Vagina (tissue), 2 donors: ENCODE measurements at places on chromosomes 7 and 10.
A peak's percentile ranks its signal among the peaks of the same experiment; 100 is the strongest.

- peak overlapping the region; percentile 68 for H3K27ac ChIP-seq
- no peaks in the 10 kb centered on the region for H3K36me3 ChIP-seq
- H3K27me3 ChIP-seq, result no peaks in the 10 kb centered on the region
- DNase-seq, result no peak
Observed at GRCh38 chr10:119677904-119678755, 26.9 kb downstream of the BAG3 start.

DNA sequence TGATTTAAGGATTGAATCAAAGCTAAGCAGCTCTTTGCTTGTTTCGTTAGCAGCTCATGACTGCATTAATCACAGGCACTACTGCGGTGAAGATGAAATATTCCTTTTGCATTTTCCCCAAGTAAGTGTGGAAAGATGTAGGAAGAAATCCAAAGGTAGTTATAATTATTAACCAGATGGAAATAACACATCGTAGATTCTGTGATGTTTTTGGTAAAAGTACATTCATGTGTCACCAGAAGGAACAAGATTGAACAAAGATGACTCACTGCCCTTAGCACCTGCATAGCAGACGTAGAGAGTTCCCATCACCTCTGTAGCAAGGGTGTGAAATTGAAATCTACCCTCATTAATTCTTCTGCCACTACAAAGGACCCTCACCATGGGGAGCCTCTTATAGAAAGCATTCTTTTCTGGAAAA, 37.1 kb downstream of the SMURF1 start:
- peak overlapping the region; percentile 36 for H3K27ac ChIP-seq
- peaks cover 60% of the 10 kb centered on the region for H3K4me1 ChIP-seq
- DNase-seq, result no peak
- no peaks in the 10 kb centered on the region for H3K27me3 ChIP-seq

DNA sequence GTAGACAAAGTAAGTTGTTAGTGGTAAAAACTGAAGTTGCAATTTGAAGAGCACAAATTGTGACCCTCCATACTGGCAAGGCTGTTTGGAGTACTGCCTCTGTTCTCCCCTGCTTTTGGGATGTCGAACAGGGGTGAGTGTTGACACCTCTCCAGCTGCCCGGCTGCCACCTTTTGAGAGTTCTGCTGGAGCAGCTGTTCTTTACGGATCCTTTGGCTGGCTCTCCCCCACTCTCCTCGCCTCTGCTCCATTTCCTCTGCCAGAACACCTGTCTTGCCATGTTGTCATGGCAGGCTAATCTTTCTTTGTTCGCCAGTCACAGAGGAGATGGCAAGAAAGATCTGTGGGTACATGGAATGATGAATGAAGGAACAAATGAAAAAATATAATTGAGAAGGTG, 34.9 kb downstream of the INSYN2A start:
- no peak overlapping the region for H3K4me3 ChIP-seq
- no peak overlapping the region for H3K27ac ChIP-seq
- no peaks in the 10 kb centered on the region for H3K27me3 ChIP-seq
- DNase-seq, result no peak
- H3K36me3 ChIP-seq, result no peaks in the 10 kb centered on the region
- H3K4me1 ChIP-seq, result peaks cover 17% of the 10 kb centered on the region

DNA sequence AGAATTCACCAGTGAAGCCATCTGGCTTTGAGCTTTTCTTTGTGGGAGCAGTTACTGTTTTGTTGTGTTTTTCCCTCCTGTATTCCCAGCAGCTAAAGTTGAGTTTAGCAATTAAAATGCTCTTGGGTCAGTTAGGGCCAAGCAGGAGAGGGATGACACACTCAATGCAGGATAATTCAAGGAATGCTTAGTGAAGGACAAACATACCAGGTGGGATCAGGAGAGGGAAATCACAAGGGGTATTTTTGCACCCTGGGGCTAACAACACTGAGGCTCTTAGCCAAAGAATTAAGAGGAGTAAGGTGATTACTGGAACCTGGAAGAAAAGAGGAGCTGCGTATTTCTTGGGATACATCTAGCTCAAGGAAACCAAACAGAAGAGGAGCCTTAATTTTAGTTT, 82.4 kb upstream of the KCND2 start:
- no peak overlapping the region for H3K27ac ChIP-seq
- no peaks in the 10 kb centered on the region for H3K27me3 ChIP-seq
- H3K4me1 ChIP-seq, result no peaks in the 10 kb centered on the region
- no peaks in the 10 kb centered on the region for H3K36me3 ChIP-seq
- no peak overlapping the region for H3K4me3 ChIP-seq
- no peak for DNase-seq

DNA sequence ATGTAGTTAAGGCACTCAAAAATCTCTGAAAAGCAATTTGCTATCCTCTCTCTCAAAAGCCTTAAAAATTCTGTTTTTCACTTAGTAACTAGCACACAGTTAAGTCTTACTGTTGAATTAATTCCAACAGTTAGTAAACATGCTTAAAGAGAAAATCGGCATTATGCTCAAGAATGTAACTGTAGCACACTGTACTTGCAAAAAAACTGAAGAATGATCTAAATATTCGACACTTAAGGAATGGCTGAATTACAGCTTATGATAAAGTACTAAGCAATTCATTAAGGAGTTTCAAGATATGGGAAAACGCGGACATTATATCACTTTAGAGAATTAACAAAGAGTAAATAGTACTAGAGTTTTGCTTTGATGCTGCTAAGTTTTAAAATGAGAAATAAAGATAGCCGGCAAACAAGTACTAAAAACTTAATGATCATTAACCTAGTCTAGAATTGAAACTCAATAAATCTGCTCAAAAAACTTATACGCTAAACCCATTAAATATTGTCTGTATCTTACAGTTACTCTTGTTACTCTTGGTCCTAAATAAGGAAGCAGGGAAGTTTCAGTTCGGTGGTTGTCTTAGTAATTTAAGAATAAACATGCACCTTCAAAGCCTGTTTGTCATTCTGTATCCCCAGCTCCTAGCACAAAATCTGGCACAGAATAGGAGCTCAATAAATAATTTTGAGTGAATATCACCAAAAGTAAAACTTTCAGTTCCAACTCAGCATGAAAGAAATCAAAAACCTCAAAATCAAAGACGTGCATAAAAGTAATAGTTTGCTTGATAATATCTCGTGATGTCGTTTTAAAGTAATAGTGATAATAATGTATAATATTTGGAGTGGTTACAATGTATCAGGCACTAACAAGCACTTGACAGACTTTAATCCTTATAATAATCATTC, 1.2 kb downstream of the TRDMT1 start:
- peaks cover 25% of the 10 kb centered on the region for H3K4me1 ChIP-seq
- no peaks in the 10 kb centered on the region for H3K27me3 ChIP-seq

GRCh38 chr10:132851451-132851850, 65.5 kb upstream of the NKX6-2 start:
- H3K4me1 ChIP-seq, result no peaks in the 10 kb centered on the region
- no peak overlapping the region for H3K4me3 ChIP-seq
- H3K36me3 ChIP-seq, result no peaks in the 10 kb centered on the region

DNA sequence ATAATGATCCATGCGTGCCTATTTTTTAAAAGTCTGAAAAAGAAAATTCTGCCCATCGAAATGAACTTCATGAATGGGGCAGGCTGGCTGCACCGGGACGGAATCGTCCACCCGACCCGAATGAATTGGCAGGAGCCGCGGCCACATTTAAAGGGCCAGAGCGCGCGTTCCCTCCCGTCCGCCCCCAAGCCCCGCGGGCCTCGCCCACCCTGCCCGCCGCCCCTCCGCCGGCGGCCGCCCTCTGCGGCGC, 319 bp upstream of the GATA3 start:
- H3K27me3 ChIP-seq, result peaks cover 28% of the 10 kb centered on the region
- peak overlapping the region; percentile 70 for H3K27ac ChIP-seq
- H3K4me3 ChIP-seq, result peak overlapping the region; percentile 45
- H3K36me3 ChIP-seq, result no peaks in the 10 kb centered on the region
- H3K4me1 ChIP-seq, result peaks cover 63% of the 10 kb centered on the region

DNA sequence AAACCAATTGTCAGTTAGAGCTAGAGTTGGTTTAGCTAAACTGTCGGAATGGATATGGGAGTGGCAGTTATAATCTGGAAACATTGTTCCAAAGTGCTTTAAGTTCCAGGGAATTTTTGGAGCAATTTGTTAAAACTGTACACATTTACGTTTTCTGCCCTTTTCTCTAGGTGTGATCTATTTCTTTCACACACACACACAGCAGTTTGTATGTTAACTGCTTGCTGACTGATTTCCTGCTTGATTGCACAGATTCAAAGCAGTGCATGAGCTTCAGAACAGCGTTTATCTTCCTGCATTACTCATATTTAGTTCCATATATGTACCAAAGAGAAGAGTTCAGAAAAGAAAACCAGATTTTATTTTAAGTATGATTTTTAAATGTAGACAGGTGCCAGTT, 57.9 kb downstream of the MGMT start:
- no peak for DNase-seq
- H3K36me3 ChIP-seq, result no peaks in the 10 kb centered on the region
- no peak overlapping the region for H3K4me3 ChIP-seq
- H3K4me1 ChIP-seq, result peaks cover 17% of the 10 kb centered on the region

GRCh38 chr10:60955316-60955715, 11.3 kb upstream of the RHOBTB1 start:
- no peaks in the 10 kb centered on the region for H3K4me1 ChIP-seq
- H3K27me3 ChIP-seq, result no peaks in the 10 kb centered on the region

- peaks cover 4% of the 10 kb centered on the region for H3K4me1 ChIP-seq
- H3K36me3 ChIP-seq, result no peaks in the 10 kb centered on the region
- H3K27me3 ChIP-seq, result no peaks in the 10 kb centered on the region
- no peak for DNase-seq
Observed at GRCh38 chr10:60003651-60004523, 97.5 kb upstream of the CCDC6 start.

DNA sequence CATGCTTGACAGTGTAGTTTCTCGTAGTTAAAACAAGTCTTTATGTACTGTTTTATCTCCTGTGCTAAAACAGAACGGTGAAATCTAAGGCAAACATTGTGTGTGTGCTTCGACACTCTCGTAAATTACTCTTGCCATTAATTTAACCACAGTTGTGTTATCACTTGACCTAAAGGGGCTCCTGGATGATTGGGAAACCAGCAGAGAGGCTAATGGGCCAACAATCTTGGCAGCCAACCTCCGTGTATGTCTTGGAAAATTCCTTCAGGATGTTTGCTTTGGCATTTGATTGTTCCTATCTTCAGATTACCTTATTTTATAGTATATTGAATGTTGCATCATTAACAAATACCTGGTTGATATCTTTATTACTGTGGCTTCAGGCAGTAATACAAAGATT, 409.5 kb downstream of the SDK1 start:
- H3K4me1 ChIP-seq, result no peaks in the 10 kb centered on the region
- H3K4me3 ChIP-seq, result no peak overlapping the region
- H3K27me3 ChIP-seq, result no peaks in the 10 kb centered on the region
- no peaks in the 10 kb centered on the region for H3K36me3 ChIP-seq

GRCh38 chr7:127983804-127984332, 47.4 kb downstream of the LRRC4 start:
- H3K27me3 ChIP-seq, result no peaks in the 10 kb centered on the region
- no peak for DNase-seq
- H3K4me3 ChIP-seq, result no peak overlapping the region
- no peaks in the 10 kb centered on the region for H3K36me3 ChIP-seq
- H3K27ac ChIP-seq, result no peak overlapping the region

DNA sequence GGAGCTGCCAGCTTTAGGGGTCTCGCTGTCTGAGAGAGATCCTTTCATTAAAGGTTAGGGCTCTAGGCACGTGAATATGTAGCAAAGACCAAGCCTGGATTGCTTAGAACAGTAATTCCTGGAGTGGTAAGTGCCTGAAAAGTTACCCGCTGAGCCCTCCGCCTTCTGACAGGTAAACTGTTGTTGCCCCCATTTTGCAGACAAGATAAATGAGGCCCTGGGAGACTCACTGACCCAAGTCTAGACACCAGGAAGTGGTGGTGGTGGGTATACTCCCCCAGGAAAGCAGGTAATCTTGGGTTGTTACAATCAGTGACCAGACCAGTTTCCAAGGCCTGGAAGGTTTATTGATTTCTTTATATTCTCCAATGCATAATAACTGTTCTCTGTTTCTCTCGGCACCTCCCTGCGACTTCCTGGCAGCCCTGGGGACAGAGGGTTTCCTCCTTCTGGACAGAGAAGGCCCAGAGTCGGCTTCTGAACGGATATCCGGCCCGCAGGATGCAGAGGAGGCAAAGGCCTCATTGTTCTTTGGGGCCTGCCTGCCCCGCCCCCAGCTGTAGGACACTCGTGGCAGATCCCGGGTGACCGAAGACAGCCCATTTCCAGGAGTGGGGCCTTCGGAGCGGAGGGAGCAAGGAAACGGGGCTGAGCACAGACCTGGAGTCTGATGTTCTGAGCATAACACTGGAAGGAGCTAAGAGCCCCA, 1.3 kb upstream of the GRK5 start:
- no peaks in the 10 kb centered on the region for H3K27me3 ChIP-seq
- H3K27ac ChIP-seq, result peak overlapping the region; percentile 96
- H3K36me3 ChIP-seq, result no peaks in the 10 kb centered on the region
- H3K4me1 ChIP-seq, result peaks cover 31% of the 10 kb centered on the region
- peak overlapping the region; percentile 88 for H3K4me3 ChIP-seq

DNA sequence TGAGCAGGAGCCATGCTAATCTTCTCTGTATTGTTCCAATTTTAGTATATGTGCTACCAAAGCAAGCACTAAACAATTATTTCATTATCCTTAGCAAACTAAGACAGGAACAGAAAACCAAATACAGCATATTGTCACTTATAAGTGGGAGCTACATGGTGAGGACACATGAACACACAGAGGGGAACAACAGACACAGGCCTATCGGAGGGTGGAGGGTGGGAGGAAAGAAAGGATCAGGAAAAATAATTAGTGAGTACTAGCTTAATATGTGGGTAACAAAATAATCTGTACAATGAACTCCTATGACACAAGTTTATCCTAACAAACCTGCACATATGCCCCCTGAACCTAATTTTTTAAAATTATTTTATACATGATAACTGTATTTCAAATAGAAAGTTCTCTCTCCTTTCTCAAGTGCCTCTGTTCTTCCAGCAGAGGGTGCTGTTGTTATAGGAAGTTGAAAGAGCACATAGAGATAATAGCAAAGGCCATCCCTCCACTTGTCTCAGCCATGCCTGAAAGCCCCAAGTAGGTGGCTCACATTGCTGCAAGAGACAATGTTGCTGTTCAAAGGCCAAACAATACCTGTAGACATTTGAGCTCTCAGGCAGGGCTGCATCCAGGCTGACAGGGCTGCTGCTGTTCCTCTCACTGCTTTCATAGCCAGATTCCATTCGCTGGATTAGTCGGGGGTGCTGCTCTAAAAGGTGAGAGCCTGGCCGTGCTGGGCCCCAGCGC, 33.4 kb upstream of the PPP3CB start:
- no peaks in the 10 kb centered on the region for H3K4me1 ChIP-seq
- H3K27me3 ChIP-seq, result no peaks in the 10 kb centered on the region
- no peak overlapping the region for H3K27ac ChIP-seq
- no peaks in the 10 kb centered on the region for H3K36me3 ChIP-seq
- DNase-seq, result no peak

GRCh38 chr10:125087191-125087896, 73.0 kb downstream of the CTBP2 start:
- H3K27me3 ChIP-seq, result no peaks in the 10 kb centered on the region
- H3K27ac ChIP-seq, result no peak overlapping the region
- no peak overlapping the region for H3K4me3 ChIP-seq
- no peak for DNase-seq
- H3K4me1 ChIP-seq, result peaks cover 63% of the 10 kb centered on the region

GRCh38 chr10:77082601-77083252, 554.9 kb downstream of the KCNMA1 start:
- H3K27me3 ChIP-seq, result no peaks in the 10 kb centered on the region
- H3K4me1 ChIP-seq, result no peaks in the 10 kb centered on the region
- H3K27ac ChIP-seq, result no peak overlapping the region
- H3K4me3 ChIP-seq, result no peak overlapping the region
- H3K36me3 ChIP-seq, result no peaks in the 10 kb centered on the region
